ENCODE measurements at places on chromosomes 3 and 15.

DNA sequence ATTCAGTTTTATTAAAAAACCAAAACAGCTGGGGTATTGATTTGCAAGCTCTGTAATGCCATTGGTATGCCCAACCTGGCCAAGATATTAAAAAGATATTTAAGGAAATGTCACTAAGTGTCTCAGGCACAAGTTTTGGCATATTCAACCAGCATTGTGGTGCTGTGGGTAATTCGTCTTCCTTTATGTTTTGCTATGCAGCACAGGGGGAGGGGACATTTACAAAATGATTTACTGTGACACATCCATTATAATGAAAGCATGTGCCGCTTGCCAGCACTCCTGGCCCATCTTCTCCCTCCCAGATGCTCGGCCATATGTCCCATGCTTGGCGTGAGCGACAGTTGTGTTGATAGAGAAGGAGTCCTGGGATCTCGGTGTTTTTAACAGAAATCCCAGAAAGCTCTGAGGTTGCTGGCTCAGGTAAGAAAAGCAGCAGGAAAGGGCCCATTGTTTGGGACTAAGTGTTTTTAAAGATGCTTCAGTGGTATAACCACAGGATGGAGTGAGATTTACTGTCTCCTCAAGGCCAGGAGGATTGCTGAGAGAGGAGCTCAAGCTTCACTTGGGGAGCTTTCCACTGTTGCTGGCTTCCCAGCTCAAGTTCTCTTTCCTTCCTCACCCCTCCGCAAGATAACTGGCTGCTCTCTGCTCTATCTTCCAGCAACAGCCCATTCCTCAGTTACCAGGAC, 158.2 kb upstream of the TSC22D2 start:
- DNase-seq, result no peak

DNA sequence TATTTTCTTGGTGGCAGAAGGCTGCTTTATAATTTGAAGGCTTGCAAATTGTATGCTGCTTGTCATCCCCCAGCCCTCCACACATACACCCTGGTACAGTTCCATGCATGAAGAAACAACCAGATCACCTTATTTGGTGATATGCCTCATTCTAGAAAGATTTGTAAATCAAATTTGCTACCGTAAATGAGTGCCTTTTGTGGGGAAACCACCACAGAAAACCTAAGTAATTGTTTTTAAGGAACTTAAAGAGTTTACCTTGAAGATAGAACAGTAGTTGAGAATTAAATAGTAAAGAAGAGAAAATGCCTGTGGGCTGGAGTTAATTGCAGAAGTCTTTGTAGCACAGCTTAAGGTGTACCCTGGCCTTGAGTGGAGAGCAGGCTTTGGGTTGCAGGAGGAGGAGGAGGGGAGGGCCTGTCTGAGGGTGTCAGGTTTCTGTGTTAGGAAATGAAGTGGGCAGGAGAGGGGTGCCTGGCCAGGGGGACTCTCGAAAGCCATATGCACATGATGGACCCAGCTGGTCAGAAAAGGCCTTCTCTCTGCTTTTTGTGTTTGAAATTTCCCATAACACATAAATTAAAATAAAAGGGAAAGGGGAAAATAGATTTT, 6.9 kb downstream of the NIPA2 start:
- DNase-seq, result no peak

GRCh38 chr15:88992216-88992615, 79.0 kb upstream of the MFGE8 start:
- no peak for DNase-seq

GRCh38 chr3:162670181-162670580, 1173.6 kb downstream of the OTOL1 start:
- no peak for DNase-seq

- no peak for DNase-seq
Measured at GRCh38 chr3:11143476-11143875, 10.8 kb upstream of the HRH1 start.

- DNase-seq, result no peak
Measured at GRCh38 chr15:47506329-47507100, 210.8 kb upstream of the SEMA6D start.

Measured in activated CD8-positive, alpha-beta T cell treated with anti-CD3 and anti-CD28 coated beads, Interleukin-2, amount 10 ng/mL, durations not matched to agents 7 days and 5 days (primary cell).